ENCODE measurements at places on chromosomes 1 and 21.

GRCh38 chr1:33931111-33931475 lies 67.2 kb downstream of the HMGB4 start:
- peak; percentile 93 for DNase-seq

DNA sequence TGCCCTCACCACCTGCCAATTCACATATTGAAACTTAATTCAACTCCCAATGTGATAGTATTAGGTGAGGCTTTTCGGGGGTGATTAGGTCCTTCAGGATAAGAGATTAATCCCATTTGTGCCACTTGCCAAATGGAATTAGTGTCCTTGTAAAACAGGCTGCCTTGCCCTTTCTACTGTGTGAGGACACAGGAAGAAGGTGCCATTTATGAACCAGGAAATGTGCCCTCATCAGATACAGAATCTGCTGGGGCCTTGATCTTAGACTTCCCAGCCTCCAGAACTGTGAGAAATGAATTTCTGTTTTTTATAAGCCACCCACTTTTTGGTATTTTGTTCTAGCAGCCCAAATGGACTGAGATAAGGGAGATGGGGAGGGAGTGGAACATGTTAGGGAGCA lies 39.1 kb upstream of the AGL start:
- no peak for DNase-seq

- DNase-seq, result peak; percentile 99
Measured at GRCh38 chr1:36851595-36851994, 182.7 kb downstream of the GRIK3 start.

DNA sequence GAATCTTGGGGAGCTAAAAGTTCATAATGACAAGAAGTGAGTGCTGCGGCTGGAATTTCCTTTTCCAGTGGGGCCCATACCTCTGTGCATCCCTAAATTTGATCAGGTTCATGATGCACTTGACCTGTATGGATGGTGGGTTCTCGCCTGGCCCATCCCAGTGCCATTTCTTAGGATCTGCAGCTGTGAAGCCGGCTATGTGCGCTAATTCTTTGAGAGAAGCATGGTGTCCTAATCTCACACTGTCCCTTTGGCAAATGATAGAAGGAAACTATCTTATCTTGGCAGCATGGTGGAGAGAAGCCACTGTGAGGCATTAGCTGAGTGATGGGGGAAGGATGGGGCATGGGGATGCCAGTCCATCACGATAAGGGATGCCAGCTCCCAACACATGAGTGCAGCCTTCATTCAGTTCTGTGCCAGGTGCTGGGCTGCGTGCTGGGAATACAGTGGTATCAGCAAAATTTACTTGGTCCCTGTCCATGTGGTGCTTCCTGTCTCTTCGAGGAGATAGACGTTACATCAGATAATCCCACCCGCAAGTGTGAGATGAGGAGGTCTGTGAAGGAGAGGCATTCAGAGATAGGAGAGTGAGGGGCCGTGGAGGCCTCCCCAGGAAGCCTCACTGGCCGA lies 30.5 kb downstream of the STUM start:
- no peak for DNase-seq

DNA sequence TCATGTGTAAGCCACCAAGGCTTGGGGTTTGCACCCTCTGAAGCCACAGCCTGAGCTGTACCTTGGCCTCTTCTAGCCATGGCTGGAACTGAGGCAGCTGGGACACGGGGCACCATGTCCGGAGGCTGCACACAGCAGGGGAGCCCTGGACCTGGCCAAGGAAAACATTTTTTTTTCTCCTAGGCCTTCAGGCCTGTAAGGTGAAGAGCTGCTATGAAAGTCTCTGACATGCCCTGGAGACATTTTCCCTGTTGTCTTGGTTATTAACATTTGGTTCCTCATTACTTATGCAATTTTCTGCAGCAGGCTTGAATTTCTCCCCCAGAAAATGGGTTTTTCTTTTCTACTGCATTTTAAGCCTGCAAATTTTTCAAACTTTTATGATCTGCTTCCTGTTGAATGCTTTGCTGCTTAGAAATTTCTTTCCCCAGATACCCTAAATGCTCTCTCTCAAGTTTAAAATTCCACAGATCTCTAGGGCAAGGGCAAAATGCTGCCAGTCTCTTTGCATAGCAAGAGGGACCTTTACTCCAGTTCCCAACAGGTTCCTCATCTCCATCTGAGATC lies 295.8 kb downstream of the LTN1 start:
- no peak for DNase-seq

DNA sequence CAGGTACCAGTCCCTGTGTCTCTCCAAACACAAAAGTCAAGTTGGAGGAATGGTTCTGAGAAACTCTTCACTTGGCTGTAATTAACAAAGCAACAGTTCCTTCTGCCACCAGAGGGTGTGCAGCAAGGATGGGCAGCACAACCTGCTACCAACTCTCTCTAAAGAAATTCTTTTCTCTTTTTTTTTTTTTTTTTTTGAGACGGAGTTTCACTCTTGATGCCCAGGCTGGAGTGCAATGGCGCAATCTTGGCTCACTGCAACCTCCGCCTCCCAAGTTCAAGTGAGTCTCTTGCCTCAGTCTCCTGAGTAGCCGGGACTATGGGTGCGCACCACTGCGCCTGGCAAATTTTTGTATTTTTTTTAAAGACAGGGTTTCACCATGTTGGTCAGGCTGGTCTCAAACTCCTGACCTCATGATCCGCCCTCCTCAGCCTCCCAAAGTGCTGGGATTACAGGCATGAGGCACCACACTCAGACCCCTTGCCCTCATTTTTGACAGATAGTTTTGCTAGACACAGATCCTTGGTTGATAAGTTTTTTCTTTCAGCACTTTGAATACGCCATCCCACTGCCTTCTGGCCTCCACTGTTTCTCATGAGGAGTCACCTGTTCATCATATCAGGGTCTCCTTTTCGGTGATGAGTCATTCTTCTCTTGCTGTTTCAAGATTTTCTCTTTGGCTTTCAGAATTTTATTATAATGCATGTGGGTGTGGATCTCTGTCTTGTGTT lies 12.1 kb upstream of the DEGS1 start:
- no peak for DNase-seq

- DNase-seq, result no peak
Measured at GRCh38 chr1:38814984-38815464, 44.5 kb downstream of the RRAGC start.

DNA sequence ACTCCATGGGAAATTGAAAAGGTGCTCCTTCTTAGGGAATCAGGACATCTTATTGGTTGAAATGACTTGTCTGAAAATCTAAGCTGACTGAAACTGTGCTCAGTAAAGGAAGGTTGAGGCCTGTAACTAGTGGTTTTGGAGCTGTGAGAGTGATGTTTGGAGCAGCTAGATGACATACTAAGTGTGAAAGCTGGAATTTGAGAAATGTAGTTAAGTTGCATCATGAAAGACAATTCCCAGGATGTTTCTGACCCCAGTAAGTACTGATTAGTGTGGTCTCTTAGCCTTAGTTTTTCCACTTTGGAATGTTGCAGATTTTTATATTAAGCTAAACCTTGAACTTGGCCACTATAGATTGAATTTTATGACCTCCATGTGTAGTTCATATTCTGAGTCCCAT lies 154.9 kb downstream of the PAPPA2 start:
- DNase-seq, result no peak
